Activated CD8-positive, alpha-beta T cell treated with anti-CD3 and anti-CD28 coated beads for 36 hours (primary cell): ENCODE measurements at places on chromosomes 16 and 17. TPM values are rescaled to one million over a fixed set of nuclear protein-coding genes. Genes with fewer than 3 reads are reported as not detected.
A peak's percentile ranks its signal among the peaks of the same experiment; 100 is the strongest.

DNA sequence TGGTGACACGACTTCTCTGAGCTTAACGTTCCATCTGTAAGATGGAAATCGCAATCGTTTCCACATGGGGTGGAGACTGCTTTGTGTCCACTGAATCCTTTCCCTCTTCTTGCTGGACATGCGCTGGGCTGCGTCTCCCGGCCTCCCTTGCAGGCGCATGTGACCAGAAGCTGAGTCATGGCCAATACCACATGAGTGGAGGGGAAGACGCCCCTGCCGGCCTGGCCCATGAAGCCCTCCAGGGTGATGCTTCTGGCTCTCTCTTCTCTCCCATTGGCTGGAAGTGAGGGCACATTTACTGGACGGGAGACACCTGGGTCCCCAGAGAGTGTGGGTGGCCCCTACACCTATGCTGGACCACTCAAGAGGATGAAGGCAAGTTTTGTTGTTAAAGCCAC is 71.1 kb downstream of the DYNLRB2 start:
- H3K36me3 ChIP-seq = peaks cover 11% of the 10 kb centered on the region
- no peak for DNase-seq
- H3K27me3 ChIP-seq = no peaks in the 10 kb centered on the region
- no peak overlapping the region for H3K4me3 ChIP-seq

- DNase-seq = no peak
- H3K27ac ChIP-seq = peak overlapping the region; percentile 99
- peaks cover 66% of the 10 kb centered on the region for H3K36me3 ChIP-seq
- H3K4me3 ChIP-seq = peak overlapping the region; percentile 97
Observed at GRCh38 chr16:69338557-69339288, 641 bp downstream of the COG8 start.

Gene TPSD1
- not detected for total RNA-seq

Gene MT1M
- total RNA-seq = not detected

Gene STAC2
- 0.47 TPM for total RNA-seq
